ENCODE measurements at places on chromosomes 2 and 18. TPM values are rescaled to one million over a fixed set of nuclear protein-coding genes. Genes with fewer than 3 reads are reported as not detected.

RGPD4 gene
- polyA plus RNA-seq: 0.04 TPM

CRYGC gene
- polyA plus RNA-seq: not detected

SLC16A14 gene
- 1.0 TPM for polyA plus RNA-seq

NTSR2 gene
- polyA plus RNA-seq: not detected

RAB6C gene
- not detected for polyA plus RNA-seq

RNF103 gene
- 18.3 TPM for polyA plus RNA-seq

EGR4 gene
- not detected for polyA plus RNA-seq

DNA sequence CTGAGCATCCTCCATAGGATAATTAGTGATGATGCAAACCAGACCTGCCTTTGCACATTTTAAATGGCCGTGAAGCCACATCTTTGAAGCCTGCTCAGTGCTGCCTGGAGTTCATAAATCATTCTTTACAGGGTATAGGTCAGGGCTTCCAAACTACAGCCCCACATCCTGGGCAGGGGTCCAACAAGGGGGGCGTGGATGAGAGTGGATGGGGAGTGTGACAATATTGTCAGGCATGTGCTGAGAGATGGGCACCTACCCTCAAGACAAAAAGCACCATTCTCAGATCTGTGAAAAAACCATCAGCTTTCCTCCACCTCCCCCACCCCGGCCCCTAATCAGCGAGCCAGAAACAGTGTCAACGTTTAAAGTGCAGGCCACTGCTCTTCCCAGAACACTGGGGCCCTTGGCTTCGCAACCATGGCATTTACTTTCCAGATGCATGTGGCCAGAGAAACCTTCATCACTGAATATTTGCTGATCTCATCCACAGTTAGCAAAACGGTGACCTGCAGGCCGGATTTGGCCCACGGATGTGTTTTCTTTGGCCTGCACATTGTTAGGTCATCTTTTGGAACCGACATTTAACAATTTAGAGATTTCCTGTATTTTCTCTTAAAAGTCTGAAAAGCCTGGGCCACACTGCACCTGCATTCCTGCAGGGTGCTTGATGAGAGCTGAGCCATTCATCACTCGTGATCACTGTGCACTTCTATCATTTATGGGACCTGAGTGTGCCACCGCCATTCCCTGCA, 130.7 kb downstream of the ANKRD44 start:
- DNase-seq: peak; percentile 38

GRCh38 chr2:43065871-43066270, 160.5 kb downstream of the ZFP36L2 start:
- no peak for DNase-seq

DNA sequence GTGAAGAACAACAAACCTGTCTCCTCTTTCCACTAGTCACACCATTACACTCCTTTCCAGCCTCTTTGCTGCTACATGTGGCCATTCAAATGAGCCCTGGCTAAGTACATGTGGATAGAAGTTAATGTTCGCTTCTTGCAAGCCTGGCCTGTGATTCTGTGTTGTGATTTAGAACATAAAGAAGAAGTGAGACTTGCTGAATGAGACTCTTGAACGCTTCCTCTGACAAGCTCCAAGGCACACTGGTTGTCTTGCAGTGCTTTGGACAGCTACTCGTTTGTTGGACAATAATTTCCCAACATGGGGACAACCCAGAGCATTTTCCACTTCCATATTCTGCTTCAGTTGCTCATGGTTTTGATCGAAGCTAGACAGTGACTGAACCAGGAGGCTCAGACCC, 57.3 kb downstream of the CCDC74A start:
- DNase-seq: no peak

DNA sequence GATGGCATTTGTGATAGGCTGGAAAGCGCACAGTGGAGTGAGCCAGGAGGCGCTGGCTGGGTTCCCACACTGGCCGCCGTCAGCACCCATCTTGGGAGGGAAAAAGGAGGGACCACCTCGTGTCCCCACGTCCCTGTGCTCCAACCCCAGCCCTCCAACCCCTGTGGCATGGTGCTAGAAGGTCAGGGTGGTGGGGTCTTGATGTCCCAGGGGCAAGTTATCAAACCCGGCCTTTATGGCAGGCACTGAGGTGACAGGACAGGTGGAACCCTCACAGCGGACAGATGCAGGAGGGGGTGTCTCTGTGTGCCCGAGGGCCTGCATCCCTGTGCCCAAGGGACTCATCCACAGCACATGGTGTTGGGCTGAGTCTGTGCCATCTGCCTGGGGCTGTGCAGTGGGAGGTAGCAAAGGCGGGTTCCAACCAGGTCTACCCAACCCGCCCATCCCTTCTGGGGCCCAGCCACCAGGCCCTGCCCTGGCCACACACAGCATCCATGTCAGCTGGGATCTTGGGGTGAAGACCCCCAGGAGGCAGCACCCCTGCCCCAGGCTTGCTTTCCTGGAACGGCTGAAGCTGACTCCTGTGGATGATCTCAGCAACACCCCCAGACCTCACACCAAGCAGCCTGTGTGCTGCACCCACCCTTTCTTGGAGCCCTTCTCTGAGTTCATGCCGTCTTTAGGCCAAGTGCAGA, 246.1 kb downstream of the NDUFA10 start:
- DNase-seq: no peak

GRCh38 chr2:46813020-46813415, 102.6 kb downstream of the MCFD2 start:
- no peak for DNase-seq

GRCh38 chr2:204280262-204280668, 265.0 kb upstream of the PARD3B start:
- DNase-seq: no peak

- DNase-seq: no peak
These were observed 49.3 kb upstream of the ZNF385B start for GRCh38 chr2:179910735-179911113.

GRCh38 chr2:8263901-8264300, 418.0 kb upstream of the ID2 start:
- no peak for DNase-seq

DNA sequence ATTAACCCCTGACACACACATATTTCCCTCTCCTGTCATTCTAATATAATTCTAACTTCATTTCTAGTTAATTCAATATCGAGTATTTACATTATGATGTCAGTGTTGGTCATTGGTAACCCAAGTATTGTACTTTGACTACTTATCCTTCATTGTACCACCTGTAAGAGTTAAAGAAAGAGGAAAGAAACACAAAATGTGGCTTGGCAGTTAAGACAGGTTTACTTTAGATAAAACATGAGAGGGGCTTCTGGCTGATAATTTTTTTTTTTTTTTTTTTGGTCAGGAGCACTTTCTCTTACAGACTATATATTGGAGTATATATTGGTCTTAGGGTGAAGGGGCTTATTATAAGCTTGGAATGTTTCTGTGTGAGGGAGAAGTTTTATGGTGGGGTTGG, 57.0 kb upstream of the ACYP2 start:
- DNase-seq: no peak

DNA sequence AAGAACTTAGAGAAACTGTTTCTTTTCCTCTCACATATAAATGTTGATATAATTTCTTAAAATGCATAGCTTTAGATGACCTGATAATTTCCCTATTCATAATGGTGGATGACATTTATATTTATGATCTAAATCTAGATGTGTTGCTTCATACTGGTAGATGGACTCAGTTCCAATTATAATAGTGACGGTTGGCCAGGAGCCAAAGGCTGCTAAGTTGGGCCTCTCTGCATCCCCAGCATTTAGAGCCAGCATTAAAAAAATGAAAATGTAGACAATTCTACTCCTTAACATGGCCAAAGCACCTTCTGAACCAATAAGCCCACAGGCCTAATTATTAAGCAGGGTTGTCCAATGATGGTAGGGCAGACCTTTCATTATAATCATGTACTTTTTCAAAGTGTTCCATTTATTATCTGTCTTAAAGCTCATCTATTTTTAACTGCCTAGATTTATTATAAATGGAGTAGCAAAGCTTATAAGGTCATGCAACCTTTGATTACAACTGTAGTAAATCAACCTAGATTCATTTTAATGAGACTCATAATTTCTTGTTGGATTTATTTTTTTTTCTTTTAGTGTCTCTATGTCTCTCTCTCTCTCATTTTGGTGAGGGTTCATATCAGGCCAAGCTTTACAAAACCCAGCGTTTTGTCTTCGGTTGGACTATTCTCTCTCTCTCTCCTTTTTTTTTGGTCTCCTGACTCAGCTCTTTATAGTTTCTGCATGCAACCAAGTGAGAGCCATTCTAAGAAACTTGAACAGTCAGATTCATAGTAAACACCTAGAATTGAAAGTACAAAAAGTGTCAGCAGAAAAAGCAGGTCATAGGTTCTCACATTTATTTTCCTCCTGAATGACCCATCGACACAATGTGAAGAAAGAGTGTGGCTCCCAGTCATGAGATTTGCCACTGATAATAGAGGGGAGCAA, 2016.1 kb upstream of the PIK3C3 start:
- no peak for DNase-seq

GRCh38 chr2:220076734-220077133, 449.3 kb downstream of the SLC4A3 start:
- DNase-seq: peak; percentile 69

DNA sequence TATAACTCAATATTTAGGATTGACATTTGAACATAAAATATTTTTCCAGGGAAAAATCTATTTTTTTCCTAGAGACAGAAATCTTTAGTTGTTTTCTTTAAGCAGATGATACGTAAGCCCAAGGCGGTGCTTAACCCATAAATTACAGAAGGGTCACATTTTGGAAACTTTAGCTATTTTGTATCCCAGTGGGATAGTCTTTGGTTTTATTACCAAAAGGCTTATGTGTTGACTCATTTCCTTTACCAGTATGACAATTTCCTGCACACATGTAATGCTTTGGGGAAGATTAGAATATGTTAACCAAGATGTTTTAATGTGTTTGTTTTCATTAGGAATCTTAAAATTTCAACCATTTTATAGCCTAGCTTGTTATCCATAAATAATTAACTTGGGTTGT, 24.8 kb downstream of the DYNC1I2 start:
- peak; percentile 76 for DNase-seq

DNA sequence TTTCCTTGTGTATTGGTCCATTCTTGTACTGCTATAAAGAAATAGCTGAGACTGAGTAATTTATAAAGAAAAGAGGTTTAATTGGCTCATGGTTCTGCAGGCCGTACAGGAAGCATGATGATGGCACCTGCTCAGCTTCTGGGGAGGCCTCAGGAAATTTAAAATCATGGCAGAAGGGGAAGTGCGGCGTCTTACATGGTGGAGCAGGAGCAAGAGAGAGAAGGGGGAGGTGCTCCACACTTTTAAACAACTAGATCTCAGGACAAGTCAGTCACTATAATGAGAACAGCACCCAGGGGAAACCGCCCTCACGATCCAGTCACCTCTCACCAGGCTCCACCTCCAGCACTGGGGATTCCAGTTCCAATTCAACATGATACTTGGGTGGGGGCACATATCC, 54.3 kb downstream of the MSH2 start:
- no peak for DNase-seq

DNA sequence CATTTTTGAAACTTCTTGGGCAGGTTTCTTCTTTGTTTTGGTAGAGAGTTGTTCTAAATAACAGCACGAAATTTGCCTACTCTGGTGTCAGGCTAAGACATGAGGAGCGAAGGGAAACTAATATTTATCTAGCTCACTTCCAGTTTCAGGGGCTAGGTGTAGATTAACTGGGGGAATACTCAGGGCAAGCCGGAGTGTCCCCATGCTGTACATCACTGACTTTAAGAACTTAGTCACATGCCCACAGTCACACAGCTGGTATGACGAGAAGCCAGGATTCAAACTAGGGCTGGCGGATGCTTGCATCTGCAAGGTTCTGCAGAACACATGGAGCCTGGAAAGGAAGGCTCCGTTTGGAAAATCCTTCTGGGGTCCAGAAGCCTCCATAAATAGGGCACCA, 133.3 kb downstream of the ALPK2 start:
- DNase-seq: no peak

GRCh38 chr2:75800456-75800855, 89.7 kb upstream of the GCFC2 start:
- no peak for DNase-seq

DNA sequence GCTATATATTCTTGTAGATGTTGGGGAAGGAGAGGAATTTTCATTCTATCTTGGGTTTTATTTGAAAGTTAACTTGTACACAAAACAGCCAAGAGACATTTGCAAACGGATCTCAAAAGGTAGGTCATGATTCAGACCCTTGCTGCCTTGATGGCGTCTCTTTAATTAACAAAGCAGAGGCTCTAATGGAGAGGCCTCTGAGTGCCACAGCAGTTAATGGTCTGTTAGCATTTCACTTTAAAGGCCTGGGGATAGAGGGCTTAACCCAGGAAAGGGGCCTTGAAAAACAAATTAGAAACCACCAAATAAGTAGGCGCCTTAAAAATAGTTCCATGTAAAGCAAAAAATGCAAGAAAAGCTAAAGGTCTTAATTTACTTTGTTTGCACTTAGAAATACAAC, 836.9 kb upstream of the CELF4 start:
- DNase-seq: no peak

DNA sequence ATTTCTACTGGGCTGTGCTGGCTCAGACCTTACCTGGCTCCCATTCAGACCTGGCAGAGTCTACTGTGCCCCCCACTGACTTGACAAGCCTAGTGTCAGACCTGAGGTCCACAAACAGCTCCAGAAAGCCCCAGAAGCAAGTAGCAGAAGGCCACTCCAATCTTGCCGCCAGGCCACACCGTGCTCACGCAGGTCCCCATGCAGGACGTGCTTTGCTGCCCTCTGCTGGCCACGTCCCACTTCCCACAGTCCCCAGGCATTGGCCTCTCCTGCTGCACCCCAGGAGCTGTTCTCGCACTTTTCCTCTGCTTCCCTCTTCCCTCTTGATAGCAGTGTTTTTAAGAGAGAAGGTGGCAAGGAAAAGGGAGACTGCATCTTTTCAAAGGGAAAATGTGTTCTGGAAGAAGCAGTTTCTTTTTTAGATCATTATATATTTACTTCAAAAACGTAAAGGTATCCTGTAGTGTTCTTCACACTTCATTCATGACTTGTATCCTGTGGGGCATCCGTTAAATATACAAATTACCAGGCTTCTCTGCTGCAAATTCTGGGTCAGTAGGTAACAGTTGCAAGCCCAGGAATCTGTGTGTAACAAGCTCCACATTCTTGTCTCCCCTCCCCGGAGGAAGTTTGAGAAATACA, 81.4 kb upstream of the PAPOLG start:
- peak; percentile 1 for DNase-seq

- DNase-seq: no peak
These were observed 27.9 kb downstream of the IL37 start for GRCh38 chr2:112938904-112939303.

DNA sequence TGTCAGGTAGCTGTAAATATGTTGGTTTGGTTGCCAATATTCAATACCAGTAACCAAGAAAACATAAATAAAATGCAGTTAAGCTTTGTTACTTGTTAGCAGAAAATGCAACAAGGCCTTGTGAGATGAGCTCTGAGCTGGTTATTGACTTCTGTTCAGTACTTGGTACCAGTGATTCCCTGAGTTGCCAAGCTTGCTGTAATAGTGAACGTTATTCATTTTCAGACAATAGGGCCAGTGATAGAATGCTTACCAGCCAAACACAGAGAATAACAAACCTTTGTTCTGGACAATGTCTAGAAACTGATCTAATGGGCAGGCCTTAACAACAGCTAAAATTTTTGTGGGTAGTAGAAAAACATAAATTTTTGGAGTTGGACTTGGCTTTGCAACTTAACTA, 29.5 kb downstream of the RASGRP3 start:
- DNase-seq: no peak

All from BJ (cell line).